ENCODE measurements at places on chromosomes 16 and 17.

GRCh38 chr17:55895112-55895759, 144.4 kb downstream of the PCTP start:
- no peak for DNase-seq

DNA sequence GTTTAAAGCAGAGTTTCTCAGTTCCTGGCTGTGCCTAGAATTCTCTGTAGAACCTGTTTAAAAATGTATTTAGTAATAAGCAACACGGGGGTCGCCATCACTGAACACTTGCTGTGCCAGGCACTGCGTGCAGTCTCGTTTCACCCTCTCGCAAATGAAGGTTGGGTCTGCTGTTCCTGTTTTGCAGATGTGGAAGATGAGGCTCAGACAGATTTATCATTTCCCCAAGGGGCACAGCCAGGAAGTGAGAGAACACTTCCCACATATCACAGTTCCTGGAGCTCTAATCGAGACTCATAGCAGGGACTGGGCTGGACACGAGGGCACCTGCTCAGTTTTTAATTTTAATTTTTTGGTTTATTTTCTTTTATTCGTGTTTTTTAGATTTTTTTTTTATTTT, 122.7 kb downstream of the ABCC6 start:
- no peak for DNase-seq

DNA sequence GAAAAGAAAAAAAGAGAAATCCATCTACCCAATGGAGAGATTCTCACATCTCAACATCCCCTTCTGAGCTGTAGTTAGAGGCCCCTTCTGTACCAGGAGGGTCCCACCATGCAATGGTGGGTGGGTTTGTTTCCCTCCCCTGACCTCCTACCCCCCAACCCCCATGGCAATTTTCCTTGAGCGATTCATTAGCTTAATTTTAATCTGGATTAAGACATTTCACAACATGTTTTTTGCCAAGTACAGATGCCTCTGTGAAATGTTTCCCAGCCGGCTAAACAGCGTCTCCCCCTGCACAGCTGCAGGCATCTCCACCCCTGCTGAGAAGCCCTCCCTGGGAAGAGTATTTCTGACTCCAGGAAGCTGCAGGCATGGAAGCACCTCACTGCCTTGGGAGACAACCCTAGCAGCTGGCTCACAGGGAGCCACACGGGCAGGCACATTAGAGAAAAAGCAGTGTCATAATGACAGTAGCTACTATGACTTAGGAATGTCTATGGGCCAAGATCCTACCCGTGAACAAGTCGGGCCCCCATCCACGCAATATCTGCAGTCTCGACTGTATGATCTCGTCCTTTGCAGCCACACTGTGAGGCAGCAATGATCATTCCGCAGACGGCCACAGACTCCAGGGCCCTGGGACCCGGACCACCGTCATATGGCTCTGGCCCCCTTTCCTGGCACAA, 117.3 kb downstream of the ADCY9 start:
- peak; percentile 45 for DNase-seq

DNA sequence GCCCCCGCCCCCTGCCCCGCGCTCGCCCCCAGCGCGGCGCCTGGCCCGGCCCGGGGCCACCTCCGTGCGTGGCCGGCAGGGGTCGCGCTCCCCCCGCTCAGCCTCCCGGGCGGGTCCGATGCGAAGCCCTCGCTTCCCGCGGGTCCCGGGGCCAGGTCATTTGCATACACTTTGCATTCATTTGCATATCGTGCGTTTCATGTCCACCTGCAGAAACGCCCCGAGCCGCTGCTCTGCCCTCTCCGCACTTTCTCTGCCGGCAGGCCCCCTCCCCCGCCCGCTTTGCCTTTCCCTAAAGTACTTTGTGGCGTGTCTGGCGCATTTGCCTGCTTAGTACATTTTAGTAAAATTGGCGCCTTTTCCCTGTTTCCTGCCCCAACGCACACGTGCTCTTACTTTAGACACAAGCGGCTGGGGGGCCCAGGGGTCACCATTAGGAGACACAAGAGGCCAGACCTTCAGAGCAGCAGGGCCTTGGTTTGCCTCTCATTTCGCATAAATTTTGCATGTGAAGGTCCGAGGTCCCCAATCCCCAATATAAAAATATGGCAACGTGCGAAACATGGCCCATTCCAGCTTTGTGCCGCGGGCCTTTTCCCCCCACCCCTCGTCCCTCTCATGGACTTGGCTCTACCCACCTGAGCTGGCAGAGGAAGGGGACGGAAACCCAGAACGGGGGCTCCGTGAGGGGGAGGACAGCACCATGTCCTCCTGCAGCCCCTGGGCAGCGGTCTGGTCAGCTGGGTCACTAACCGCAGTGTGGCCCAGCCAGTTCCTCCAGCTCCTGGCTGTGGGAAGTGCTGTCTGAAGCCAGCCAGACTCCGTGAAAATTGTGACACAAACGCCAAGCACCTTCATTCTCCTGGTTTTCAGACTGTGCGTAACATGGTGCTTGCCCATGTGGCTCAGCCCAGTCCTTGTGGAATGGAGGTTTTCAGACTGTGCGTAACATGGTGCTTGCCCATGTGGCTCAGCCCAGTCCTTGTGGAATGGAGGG, 34.8 kb downstream of the CBFA2T3 start:
- DNase-seq = no peak

DNA sequence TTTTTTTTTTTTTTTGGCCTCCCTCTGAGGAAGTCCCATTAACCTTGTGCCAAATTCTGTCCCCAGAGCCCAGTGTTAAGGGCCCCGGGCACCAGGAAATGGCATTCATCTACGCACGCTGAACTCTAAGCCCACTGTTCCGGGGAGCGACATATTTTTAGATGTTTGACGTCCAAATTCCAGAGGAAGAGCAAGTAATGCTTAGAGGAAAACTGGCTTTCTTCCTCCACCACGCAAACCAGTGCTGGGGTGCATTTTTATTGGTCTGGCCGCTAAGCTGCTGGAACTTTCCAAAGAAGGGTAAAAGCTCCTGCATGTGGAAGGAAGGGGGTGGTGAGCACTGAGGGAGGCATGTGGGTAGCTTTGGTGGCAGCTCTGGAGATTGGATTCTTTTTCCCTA, 8.3 kb downstream of the WFDC1 start:
- DNase-seq = peak; percentile 82

DNA sequence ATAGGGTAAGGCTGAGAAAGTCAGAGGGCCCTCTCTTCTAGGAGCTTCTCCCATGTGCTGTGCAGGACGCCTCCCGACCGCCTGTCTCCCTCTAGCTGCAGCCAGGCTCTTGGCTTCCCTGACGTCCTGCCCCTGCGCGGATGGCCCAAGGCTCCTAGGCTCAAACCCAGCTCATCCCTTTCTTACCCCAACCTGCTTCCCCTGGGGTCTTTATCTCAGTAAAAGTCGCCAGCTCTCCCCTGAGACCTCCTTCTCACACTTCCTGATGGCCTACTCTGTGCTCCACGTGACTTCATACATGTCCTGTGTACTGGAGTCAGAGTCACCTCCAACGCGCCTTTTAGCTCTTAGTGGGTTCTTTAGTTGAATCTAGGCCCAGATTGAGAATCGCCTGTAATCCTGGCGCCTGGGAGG, 1.1 kb upstream of the ZNF747 start:
- DNase-seq = peak; percentile 76

- no peak for DNase-seq
Measured at GRCh38 chr16:6964679-6965078, 368.0 kb upstream of the RBFOX1 start.

DNA sequence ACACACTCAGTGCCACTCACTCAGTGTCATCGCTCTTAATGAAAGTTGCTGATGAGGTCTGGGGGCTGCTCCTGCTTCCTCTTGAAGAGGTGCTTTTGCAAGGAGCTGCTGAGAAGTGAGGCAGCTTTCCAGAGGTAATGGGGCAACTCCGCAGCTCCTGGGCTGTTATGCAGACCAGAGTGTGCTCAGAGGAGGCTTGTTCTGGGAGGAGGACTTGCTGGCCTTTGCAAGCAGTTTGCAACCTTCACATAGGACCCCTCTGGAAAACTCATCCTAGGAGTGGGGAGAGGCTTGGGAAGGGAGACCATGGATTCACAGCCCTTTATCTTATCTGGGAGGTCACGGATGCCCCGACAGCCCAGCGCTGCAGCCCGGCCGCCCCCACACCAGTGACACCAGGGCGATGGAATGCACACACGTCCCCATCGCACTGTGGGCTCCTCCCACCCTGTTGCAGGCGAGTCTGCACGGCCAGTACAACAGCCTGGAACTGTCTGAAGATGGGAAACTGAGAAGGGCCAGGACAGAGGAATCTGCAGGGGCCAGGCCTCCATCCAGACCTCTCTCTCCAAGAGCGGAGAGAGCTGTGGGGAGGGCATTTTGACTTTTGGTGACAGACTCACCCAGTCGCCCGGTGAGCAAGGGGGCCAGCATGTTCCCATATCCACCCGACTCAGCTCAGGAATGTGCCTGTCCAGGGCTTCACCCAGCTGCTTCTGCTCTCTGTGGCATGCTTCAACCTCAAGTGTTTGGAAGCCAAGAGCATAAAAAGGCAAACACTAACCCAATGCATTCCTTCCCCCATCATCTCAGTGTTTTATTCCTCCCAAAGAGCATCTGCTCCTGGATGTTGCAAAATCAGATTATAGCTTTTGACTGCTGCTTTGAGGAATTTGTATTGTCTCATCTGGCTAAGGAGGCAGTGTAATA, 78.6 kb upstream of the ZNF469 start:
- peak; percentile 97 for DNase-seq

- no peak for DNase-seq
Measured at GRCh38 chr16:55706739-55707384, 51.1 kb downstream of the SLC6A2 start.

GRCh38 chr17:78358538-78359320, 1.1 kb downstream of the SOCS3 start:
- DNase-seq = peak; percentile 39

DNA sequence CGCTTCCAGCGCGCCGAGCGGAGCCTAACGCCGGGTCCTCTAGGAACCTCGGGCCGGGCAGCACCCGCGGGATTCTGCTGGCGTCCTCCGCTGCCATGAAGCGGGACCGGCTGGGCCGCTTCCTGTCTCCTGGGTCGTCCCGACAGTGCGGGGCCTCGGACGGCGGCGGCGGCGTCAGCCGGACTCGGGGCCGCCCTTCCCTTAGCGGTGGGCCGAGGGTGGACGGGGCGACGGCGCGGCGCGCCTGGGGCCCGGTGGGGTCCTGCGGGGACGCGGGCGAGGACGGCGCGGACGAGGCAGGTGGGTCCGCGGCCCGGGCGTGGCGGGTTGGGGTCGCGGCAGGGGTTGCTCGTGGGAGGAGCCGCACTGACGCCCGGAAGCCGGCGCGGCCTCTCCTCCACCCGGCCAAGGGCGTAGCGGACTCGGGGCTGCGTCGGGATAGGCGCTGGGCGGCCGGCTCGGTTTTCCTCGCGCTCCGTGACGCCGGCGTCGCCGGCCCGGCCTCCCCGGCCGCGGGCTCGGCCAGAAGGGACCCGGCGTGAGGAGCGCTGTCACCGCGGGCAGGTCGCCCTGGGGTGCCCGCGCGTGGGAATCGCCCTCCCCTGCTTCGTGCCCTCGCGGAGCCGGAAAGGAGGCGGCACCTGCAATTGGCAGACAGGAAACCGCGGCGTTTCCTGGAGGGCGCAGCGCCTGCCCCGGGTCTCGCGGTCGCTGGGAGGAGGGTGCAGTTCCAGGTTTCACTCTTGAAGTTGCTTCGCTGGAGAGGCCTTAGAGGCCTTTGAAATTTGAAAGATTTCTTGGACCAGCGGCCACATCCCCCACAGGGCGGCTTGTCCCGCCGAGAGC, 432 bp downstream of the ZNF276 start:
- DNase-seq = peak; percentile 31

DNA sequence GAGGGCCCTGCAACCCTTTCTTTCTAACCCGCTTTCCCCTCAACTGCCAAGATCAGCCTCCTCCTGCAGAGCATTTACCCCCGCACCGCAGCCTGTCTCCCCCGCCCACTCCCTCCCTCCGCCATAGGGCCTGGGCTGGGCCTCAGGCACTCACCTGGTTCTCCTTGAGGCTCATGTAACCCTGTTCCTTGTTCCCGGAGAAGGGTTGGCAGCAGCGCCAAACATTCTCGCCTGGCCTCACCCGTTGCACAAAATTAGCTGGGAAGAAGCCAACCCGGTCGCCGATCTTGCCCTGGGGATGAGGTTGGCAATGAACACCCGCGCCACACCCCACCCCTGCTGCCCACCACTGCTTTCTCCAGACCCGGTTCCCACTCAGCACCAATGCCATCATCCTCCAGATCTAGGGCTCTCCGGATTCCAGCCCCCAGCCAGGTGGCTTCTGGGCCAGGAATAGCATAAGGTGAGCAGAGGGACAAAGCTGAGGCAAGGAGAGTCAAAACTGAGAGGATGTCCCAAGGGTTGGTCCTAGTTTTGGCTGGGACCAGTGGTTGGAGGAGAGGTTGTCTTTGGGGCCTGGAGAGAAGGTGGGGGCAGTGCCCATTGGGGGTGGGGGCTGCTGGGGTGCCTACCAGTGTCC, 12.8 kb downstream of the STAC2 start:
- DNase-seq = no peak

- DNase-seq = no peak
Measured at GRCh38 chr16:82681592-82681991, 54.8 kb downstream of the CDH13 start.

GRCh38 chr16:66228792-66229191, 137.7 kb upstream of the CDH5 start:
- DNase-seq = peak; percentile 55

- peak; percentile 38 for DNase-seq
Measured at GRCh38 chr16:65123396-65124211, 1.7 kb upstream of the CDH11 start.

- DNase-seq = no peak
Measured at GRCh38 chr17:63442549-63443035, 3.5 kb downstream of the CYB561 start.

DNA sequence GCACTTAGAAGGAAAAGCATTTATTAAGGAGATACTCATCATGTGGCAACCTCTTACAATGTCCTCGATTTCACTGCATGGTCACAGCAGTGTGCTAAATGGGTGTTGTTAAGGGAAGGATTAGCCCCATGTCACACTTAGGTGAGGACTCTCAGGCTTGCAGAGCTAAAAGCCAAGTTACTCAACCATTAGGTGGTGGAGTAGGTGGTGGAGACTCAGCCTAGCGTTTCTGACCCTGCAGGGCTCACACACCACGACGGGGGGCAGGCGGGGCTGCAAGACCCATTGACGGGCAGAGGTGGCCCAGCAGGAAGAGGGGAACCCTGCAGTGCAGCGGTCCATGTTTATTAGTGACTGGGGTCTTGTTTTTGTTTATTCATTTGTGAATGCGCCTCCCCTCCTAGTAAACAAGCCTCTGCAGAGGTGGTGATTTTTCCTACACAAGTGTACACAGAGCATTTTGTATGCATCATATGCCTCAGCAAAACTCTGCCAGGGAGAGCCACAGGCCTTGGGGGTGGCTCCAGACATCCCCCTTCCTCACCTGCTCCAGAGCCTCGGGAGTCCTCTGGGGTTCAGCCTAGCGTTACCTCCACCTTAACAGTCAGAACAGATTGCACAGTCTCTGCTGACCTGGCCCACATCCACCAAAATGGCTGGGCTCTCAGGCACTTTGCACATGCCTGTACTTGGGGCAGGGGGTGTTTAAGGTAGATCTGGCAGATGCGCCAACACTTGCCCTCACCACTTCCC, 216.7 kb downstream of the C16orf95 start:
- DNase-seq = no peak

Measured in fibroblast of skin of abdomen (primary cell).